Stimulated activated CD8-positive, alpha-beta memory T cell treated with anti-CD3 and anti-CD28 coated beads, Interleukin-7, amount 100 ng/mL, for 24 hours (primary cell): ENCODE measurements at places on chromosomes 6 and 20.

DNA sequence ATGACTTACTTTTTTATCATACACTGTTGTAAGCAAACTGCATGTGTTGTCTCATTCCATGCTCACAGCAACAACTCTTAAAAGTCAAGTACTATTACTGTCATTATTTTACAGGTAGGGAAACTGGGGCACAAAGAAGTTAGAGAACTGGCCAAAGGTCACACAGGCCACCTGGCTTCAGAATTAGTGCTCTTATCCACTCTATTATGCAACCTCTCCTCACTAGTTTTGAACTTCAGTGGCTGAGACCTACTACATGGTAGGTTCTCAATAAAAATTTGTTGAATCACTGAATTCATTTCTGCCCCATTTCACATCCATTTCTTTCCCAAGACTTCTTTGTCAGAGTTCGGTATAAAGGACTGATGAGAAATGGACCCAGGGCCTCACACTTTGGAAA lies 2.3 kb upstream of the BTN3A3 start:
- DNase-seq, result no peak

- no peak for DNase-seq
Observed at GRCh38 chr6:130098317-130098716, 79.9 kb downstream of the L3MBTL3 start.

DNA sequence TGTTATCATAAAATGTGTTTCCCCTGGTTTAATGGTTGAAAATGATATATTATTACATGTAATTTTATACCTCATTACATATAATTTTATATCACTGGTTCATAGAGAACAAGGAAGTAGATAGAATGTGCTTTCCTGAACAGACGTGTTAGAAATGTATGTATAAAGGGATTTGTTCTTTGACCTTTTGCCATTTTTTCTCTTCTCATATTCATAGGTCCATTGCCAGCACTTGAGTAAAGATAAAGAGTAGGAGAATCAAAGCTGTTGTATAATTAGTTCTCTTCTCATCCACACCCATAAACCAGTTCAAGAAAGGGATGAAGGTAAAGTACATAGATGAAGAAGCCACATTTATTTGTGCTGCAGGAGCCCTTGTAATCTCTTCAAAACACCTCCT lies 46.7 kb downstream of the RNF217 start:
- no peak for DNase-seq

DNA sequence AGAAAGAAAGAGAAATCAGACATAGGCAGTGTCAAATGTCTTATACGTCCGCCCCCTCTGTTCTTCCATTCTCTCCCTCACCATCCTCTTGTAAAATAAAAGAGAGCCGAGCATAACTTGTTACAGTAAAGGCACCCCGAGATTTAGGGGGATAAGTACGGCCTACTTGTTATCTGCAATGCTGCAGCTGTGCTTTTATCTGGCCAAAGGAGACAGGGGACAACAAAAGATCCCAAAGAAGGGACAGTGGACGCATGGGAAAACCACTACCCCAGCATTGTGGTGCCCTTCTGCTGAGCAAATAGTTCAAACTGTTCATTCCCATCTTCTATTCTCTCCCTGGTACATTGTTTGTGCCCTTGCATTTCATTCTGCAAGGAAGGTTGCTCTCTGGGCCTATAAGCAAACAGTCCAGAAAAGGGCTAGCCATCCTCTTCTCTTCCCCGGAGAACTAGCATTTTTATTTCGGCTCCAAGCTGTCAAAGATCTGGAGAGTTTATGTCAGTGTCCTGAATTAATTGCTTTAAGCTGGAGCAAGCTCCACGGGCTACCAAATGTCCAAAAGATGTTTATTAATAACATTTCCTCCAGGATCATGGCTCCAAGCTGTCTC lies 22.3 kb downstream of the FOXA2 start:
- DNase-seq, result no peak

- DNase-seq, result no peak
Observed at GRCh38 chr6:135353113-135353512, 144.4 kb downstream of the AHI1 start.

DNA sequence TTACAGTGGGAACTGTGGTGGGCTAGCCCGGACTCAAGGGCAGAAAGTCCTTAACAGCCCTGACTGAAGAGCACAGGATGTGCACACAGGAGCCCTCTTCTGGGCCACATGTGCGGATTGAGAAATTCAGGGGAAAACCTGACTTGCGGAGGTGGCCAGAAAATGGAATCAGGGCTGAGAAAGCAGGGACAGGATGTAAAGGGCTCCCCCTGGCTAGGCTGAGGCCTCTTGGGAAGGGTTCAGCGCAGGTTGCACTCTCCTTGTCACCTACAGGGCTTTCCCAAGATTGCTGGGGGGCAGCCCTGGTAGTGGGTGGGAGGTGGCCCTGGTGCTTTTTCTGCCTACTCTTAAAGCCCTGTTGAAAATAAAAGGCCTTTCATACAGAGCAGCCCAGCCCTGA lies 251.2 kb downstream of the SLC24A3 start:
- no peak for DNase-seq

- no peak for DNase-seq
Observed at GRCh38 chr6:104638841-104639290, 220.9 kb downstream of the HACE1 start.

DNA sequence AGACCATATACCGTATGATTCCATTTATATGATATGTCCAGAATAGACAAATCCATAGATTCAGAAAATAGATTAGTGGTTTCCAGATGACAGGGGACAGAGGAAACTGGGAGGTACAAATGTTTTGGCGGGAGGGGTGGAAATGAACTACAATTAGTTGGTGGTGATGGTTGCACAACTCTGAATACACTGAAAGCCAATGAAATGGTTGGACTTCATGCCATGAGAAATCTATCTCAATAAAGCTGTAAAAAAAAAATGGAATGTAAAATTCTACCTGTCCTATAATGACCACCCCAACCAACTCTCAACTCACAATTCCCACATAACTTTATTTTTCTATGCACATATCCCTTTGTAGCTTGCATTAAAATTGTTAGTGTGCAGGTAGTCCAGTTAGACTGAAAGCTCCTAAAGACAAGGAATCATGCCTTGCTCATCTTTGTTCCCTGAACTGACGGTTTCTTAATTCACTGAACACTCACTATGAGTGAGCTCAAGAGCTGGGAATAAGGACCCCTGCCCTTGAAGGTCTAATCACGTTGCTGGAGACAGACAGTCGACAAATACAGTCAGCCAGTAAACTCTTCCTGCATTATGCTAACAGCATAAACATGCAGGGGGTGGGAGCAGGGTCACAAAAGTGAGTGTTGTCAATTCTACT lies 1.4 kb downstream of the DCDC2 start:
- DNase-seq, result no peak

- DNase-seq, result no peak
Observed at GRCh38 chr6:148628251-148628650, 118.6 kb upstream of the UST start.

DNA sequence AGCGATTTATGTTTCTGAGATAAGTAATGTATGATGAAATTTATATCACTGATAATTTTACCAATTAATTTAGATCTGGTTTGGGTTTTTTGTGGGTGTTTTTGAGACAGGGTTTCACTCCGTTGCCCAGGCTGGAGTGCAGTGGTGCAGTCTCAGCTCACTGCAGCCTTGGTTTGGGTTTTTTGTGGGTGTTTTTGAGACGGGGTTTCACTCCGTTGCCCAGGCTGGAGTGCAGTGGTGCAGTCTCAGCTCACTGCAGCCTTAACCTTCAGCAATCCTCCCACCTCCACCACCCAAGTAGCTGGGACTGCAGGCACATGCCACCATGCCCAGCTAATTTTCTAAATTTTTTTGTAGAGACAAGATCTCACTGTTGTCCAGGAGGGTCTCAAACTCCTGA lies 13.0 kb downstream of the MRS2 start:
- DNase-seq, result no peak

GRCh38 chr20:56259948-56260347 lies 11.4 kb downstream of the MC3R start:
- DNase-seq, result no peak

- no peak for DNase-seq
Observed at GRCh38 chr6:3273707-3274521, 15.2 kb downstream of the PSMG4 start.

GRCh38 chr6:145863988-145864616 lies 49.5 kb upstream of the FBXO30 start:
- DNase-seq, result no peak

GRCh38 chr6:14200047-14200446 lies 82.5 kb downstream of the CD83 start:
- DNase-seq, result no peak

- no peak for DNase-seq
Observed at GRCh38 chr6:160393891-160394653, 45.9 kb downstream of the SLC22A3 start.

- DNase-seq, result no peak
Observed at GRCh38 chr6:17725083-17725482, 18.4 kb upstream of the NUP153 start.

DNA sequence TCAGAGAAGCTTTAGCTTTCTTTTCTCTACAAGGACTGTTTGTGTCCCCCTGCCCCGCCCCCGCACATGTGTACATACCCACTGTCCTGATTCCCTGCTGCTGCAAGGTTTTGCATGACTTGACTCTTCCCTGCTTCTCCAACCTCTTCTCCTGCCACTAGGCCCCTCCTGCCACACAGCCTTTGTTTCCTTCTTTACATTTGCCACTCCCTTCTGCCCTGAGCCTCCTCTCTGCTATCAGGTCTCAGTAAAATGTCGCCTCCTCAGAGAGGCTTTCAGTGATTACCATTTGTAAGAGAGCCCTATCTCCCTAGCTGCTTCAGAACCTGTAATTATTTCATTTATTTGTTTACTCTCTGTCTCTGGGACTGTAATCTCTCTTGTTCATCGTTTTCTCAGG lies 56.4 kb upstream of the VSTM2L start:
- no peak for DNase-seq

DNA sequence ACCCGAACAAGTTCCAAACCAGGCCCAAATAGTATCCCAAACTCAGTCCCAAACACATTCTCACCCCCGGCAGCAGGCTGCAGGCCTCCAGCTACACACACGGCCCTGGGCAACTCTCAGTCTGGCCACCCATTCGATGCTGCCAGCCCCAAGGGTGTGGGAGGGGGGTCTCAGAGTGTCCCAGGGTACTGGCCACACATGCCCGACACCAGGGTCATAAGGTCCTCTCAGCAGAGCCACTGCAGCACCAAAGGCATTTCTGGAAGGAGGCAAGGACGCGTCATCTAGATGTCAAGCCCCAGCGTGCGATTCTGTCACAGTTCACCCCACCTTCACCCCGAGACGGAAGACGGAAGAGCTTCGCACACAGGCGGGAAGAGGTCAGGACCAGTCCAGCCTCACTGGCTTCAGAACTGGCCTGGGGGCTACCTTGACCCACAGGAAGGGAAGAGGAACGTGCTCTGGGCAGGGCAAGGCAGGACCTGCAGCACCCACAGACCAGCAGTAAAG lies 9.5 kb downstream of the MYL9 start:
- no peak for DNase-seq

DNA sequence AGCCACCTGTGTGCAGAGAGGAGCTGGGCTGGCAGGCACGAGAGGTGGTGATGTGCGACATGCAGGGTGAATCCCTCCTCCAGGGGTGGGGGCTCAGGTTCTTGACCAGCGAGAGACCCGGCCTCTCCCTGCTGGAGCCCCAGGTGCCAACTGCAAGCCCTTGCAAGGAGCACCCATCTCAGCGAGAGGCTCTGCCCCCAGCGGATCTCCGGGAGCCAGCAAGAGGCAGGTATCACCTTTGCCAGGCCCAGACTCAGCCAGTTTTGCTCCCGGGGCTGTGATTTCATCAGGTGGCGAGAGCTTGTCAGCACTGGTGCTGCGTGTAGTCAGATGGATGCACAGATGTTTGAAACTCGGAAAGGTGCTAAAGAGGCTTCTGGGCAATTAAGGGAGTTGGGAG lies 87.7 kb downstream of the TFAP2C start:
- no peak for DNase-seq

DNA sequence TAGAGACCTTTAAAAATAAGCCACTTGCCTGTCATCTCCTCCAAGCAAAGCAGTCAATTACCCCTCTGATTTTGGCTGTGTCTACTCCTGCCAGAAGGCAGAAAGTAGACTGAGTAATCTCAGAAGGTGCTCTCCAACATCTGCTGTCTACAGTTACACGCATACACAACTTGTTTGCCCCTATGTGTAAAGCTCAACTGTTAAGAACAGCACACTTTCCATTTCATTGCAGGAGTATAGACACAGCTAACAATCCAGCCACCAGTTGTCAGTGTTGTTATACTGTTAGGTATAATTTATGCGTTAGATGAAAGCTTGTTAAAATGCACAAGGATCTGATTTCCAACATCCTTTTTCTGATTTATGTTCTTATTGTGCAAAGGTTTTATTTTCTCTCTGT lies 88.2 kb downstream of the SAMD3 start:
- no peak for DNase-seq
